ENCODE measurements at places on chromosomes 7 and 10. TPM values are rescaled to one million over a fixed set of nuclear protein-coding genes. Genes with fewer than 3 reads are reported as not detected.
A peak's percentile ranks its signal among the peaks of the same experiment; 100 is the strongest.

GRCh38 chr10:13830385-13830784 lies 243.6 kb downstream of the PRPF18 start:
- no peak for DNase-seq
- H3K27ac ChIP-seq = no peak overlapping the region
- H3K36me3 ChIP-seq = no peaks in the 10 kb centered on the region
- no peaks in the 10 kb centered on the region for H3K27me3 ChIP-seq
- H3K4me3 ChIP-seq = no peak overlapping the region
- peaks cover 14% of the 10 kb centered on the region for H3K4me1 ChIP-seq

DNA sequence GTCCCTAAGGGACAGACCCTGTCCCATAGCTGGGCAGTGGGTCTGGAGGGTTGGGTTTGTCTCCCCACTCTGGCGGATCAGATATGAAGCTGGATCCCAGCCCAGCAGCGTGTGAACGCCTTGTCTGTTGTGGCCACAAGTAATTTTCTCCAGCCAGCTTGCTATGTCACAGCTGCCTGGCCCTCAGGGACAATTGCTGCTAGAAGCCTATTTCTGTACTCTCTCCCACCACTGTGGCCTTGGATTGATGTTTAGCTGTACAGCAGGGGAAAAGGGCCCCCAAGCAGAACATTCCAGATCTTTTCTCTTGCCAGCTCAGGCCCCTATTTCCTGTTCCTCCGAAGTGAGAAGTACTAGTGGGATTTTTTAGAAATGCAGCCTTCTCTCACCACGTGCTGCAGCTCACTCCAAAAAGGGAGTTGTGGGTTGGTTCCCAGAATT lies 53.5 kb upstream of the WAC start:
- peak; percentile 25 for DNase-seq
- H3K27ac ChIP-seq = no peak overlapping the region
- no peaks in the 10 kb centered on the region for H3K36me3 ChIP-seq
- H3K27me3 ChIP-seq = no peaks in the 10 kb centered on the region
- H3K4me1 ChIP-seq = no peaks in the 10 kb centered on the region

DNA sequence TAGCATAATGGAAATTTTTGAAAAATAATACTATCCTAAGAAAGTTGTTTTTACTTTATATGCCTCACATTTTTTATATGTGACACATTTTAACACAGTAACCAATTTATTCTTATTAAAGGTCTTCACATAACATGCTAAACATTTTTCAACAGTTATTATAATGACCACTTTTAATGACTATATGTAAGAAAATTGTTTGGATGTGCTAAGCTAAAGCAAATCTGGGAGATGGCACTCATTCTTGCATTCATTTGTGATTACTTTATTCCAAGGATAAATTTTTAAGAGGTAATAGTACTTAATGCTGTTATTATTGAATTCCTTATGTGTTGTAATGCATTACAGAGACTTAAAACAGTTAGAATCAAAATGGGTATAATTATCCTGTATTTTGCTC lies 88.1 kb downstream of the ANKIB1 start:
- peaks cover 2% of the 10 kb centered on the region for H3K36me3 ChIP-seq
- no peaks in the 10 kb centered on the region for H3K27me3 ChIP-seq
- H3K4me3 ChIP-seq = no peak overlapping the region
- no peak overlapping the region for H3K27ac ChIP-seq
- H3K4me1 ChIP-seq = no peaks in the 10 kb centered on the region

TWIST1 gene
- 1.3 TPM for total RNA-seq

ZNF425 gene
- 2.5 TPM for total RNA-seq

CLDN4 gene
- total RNA-seq = 342 TPM

HOXA5 gene
- 38.0 TPM for total RNA-seq

GRCh38 chr10:5666008-5666840 lies at the start of gene ASB13:
Gene ASB13 (minus strand): TSS chr10:5666595. CDS start chr10:5666551, 44 bp downstream.
- DNase-seq = peak; percentile 68
- H3K4me3 ChIP-seq = peak within 1 kb of the TSS; percentile 87
- H3K27me3 ChIP-seq = no peaks in the 10 kb centered on the region
- H3K36me3 ChIP-seq = no peaks in the 10 kb centered on the region
- H3K27ac ChIP-seq = peak within 1 kb of the TSS; percentile 87

DNA sequence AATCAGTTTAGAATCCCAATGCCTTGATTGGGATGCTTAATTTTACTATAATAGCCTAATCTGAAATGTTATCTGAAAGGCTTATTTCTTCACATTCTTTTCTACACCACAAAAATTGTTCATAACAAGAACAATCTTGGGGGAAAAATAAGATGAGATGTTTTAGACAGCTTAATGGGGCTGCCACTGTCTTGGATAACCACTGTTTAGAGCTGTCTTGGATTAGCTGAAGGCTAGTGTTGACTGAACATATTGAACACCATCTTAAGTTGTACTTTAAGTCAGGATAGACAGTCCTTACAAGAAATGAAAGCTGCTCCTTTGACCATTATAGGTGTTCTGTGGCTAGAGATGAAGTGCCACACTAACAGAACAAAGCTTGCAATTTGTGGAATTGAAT lies 501.3 kb downstream of the GFRA1 start:
- no peaks in the 10 kb centered on the region for H3K27me3 ChIP-seq
- no peaks in the 10 kb centered on the region for H3K4me1 ChIP-seq
- no peaks in the 10 kb centered on the region for H3K36me3 ChIP-seq
- H3K4me3 ChIP-seq = no peak overlapping the region
- DNase-seq = no peak

DNA sequence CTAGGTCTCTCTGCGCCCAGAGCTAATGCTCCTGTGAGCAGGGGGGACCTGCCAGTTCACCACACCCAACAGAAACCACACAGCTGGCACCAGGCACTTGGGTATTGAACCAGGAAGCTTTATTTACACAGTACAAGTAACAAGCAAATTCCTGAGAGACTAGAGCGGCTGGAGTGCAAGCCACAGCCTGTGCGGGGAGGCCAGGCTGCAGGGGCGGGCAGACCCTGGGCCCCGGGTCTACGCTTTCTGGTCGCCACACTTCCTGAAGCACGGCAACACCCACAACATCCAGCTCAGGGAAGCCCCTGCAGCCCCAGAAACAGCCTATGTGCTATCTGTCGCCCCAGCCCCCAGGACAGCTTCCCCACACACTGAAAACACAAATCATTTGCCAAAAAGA lies 125.0 kb downstream of the FAM53B start:
- no peaks in the 10 kb centered on the region for H3K27me3 ChIP-seq
- no peak for DNase-seq
- peaks cover 2% of the 10 kb centered on the region for H3K4me1 ChIP-seq

DNA sequence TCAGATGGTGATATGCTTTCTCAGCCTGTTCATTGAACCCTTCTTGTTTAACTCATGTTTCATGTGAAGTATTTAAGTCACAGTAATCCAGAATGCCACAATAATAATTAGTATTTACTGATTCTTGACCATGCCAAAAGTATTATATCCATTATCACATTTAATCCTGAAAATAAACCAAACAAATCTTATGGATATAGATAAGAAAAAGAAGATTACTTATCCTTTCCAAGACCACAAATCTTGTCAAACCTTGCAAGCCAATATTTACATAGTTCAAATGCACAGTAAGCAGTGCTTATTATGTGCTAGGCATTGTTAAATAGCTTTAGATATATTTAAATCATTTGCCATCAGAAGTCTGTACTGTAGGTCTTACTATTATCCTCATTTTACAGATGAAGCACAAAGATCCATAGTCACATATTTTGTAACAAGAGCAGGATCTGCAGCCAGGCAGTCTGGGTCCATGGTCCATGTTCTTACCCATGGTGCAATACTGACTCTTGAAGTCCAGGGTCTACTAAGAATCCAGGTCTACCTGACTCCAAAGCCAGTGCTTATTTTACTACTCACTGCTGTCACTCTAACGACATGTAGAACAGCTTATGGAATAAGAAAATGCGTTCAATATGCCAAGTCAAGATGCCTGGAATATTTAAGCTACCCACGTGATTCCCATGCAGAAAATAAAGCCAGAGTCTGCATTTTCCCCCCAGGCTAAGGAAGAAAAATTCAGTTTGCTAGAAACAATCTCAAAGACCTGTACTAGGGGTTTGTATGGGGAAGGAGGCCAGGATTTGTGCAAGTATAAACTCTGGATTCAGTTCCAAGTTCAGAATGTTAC lies 984.8 kb upstream of the LRRTM3 start:
- peak; percentile 22 for DNase-seq
- H3K4me1 ChIP-seq = no peaks in the 10 kb centered on the region
- no peaks in the 10 kb centered on the region for H3K27me3 ChIP-seq
- H3K36me3 ChIP-seq = no peaks in the 10 kb centered on the region
- H3K27ac ChIP-seq = no peak overlapping the region
- no peak overlapping the region for H3K4me3 ChIP-seq

DNA sequence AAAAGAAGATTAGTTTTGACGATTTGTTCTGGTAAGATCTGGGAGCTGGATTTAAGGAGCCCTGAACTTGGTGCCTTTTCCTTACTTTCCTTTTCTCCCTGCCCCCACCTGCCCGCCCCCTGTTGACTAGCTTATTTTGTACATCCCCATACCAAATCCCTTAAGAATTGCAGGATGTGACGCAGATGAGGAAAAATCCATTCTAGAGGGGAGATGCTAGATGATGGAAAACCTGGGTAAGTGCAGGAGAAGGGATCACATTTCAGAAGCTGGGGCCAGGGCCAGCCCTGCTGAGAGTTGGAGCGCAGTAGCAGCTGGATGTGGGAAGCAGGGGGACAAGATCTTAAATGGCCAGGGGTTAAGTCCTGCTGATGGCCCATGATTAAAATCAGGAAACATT lies 93.9 kb downstream of the CCDC3 start:
- H3K36me3 ChIP-seq = no peaks in the 10 kb centered on the region
- no peak overlapping the region for H3K27ac ChIP-seq
- H3K4me1 ChIP-seq = no peaks in the 10 kb centered on the region
- H3K27me3 ChIP-seq = no peaks in the 10 kb centered on the region
- peak; percentile 54 for DNase-seq
- H3K4me3 ChIP-seq = no peak overlapping the region

DNA sequence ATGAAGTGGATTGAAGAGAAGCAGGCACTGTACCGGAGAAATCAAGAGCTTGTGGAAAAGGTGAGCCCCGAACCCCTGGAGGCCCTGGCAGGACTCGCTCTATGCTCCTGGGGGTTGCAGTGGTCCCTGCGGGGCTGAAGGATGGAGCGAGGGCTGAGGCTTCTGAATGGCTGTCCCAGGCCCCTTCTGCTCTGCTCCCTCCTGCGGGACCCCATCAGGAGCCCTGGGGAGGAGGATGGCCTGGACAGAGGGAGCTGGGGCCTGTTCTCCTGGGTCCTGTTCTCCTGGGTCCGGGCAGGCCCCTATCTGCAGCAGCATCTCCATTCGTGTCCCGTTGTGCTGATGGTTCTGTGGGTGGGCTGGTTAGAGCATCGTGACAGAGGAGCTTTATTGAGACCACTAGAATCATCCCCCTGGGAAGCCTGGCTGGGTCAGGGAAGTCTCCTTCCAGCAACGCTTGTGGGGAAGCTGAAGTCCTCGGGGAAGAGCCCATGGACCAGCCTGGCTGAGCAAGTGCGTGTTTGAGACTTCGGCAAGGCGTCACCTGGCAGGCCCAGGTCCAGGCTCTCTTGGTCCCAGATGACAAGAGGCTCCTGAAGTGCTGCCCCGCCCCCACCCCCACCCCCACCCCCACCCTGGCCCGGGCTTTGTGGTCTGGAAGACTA lies 41.1 kb upstream of the DPYSL4 start:
- no peaks in the 10 kb centered on the region for H3K4me1 ChIP-seq
- no peak overlapping the region for H3K4me3 ChIP-seq
- no peak overlapping the region for H3K27ac ChIP-seq
- DNase-seq = no peak
- no peaks in the 10 kb centered on the region for H3K27me3 ChIP-seq

- no peak overlapping the region for H3K27ac ChIP-seq
- no peaks in the 10 kb centered on the region for H3K36me3 ChIP-seq
- peak; percentile 71 for DNase-seq
- H3K4me1 ChIP-seq = no peaks in the 10 kb centered on the region
Observed at GRCh38 chr7:48299580-48300169, 128.4 kb downstream of the ABCA13 start.

DNA sequence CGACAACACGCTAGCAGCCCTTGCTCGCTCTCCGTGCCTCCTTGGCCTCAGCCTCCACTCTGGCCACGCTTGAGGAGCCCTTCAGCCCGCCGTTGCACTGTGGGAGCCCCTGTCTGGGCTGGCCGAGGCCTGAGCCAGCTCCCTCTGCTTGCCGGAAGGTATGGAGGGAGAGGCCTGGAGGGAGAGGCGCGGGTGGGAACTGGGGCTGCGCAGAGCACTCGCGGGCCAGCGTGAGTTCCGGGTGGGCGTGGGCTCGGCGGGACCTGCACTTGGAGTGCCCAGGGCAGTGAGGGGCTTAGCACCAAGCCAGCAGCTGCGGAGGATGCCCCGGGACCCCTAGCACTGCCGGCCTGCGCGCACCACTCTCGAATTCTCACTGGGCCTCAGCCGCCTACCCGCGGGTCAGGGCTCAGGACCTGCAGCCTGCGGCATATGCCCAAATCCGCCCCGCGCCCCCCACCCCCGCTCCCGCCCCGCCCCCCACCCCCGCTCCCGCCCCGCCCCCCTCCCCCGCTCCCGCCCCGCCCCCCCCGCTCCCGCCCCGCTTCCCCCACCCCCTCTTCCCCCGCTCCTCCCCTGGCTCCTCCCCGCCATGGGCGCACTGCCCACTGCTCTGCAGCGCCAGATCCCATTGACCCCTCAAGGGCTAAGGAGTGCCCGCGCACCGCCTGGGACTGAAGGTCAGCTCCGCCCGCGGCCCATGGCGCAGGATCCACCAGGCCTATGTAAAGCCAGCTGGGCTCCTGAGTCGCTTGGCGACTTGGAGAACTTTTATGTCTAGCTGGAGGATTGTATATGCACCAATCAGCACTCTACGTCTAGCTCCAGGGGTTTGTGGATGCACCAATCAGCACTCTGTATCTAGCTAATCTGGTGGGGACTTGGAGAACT lies 15.9 kb upstream of the ACBD5 start:
- no peaks in the 10 kb centered on the region for H3K4me1 ChIP-seq
- no peak for DNase-seq
- no peak overlapping the region for H3K27ac ChIP-seq
- H3K36me3 ChIP-seq = no peaks in the 10 kb centered on the region

GRCh38 chr10:11858093-11858492 lies 34.9 kb downstream of the PROSER2 start:
- H3K27ac ChIP-seq = no peak overlapping the region
- H3K27me3 ChIP-seq = no peaks in the 10 kb centered on the region
- peaks cover 4% of the 10 kb centered on the region for H3K36me3 ChIP-seq
- H3K4me3 ChIP-seq = no peak overlapping the region
- DNase-seq = no peak
- H3K4me1 ChIP-seq = no peaks in the 10 kb centered on the region

DNA sequence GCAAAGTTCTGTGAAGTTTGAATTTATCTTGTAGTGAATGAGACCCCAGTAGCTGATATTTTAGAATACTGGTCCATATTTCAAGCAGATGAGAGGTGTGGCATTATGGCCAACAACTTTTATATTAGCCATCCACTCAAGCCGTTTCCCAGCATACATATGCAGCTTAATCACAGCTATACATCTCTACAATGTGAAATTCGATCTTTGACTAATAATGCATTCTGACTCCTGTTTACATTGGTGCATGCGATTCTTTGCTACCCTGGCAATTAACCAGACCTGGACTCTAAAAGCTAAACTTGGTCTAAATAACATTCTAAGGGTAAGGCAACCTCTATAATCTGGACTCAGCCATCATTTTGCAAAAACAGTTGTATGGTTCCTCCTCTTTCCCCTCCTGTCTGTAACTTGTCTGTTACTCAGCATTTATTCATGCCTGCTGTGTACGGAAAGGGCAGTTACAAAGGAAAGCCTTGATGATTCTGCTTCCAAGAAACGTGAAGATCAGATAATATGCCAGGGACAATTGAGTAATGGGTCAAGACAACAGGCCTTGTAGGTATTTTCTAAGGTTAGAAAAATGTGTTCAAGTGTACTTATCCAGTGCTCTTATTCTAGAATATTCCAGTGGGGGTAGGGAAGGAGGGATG lies 50.6 kb downstream of the PNLIPRP2 start:
- no peaks in the 10 kb centered on the region for H3K4me1 ChIP-seq
- H3K36me3 ChIP-seq = peaks cover 7% of the 10 kb centered on the region
- DNase-seq = no peak
- H3K27ac ChIP-seq = no peak overlapping the region

Measured in kidney (tissue), 22 donors.